ENCODE measurements at places on chromosomes 3 and 15.

- DNase-seq, result no peak
Measured at GRCh38 chr3:169613895-169614294, 49.6 kb downstream of the MECOM start.

- no peak for DNase-seq
Measured at GRCh38 chr3:129323651-129324294, 45.1 kb downstream of the HMCES start.

GRCh38 chr15:58221591-58222241 is 83.5 kb downstream of the AQP9 start:
- DNase-seq, result no peak

DNA sequence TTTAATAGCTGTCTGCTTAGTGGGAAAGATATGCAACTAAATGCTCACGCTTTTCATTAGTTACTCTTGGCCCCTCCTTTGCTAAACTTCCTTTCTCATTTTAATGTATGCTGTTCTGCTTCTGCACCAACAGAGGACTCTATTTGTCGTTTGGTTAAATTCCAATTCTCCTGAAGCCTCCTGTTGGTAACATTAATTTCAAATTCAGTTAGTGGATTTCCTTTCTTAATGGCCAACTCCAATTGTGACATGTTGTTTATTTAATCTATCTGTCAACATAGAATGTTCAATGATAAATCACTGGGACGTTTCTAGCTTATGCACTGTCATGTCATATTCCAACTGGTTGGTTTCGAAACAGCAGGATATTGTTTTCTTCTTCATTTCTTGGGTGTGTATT is 467.4 kb upstream of the BCHE start:
- no peak for DNase-seq

Data from stimulated activated CD8-positive, alpha-beta memory T cell treated with anti-CD3 and anti-CD28 coated beads, Interleukin-7, amount 100 ng/mL, for 24 hours (primary cell).